Posterior vena cava (tissue), 2 donors: ENCODE measurements at places on chromosomes 3 and 15. TPM values are rescaled to one million over a fixed set of nuclear protein-coding genes. Genes with fewer than 3 reads are reported as not detected.

Gene OXSM
- total RNA-seq, result 5.7 TPM

Gene DUOXA2
- not detected for total RNA-seq

Gene TMEM207
- total RNA-seq, result not detected

Gene SECISBP2L
- total RNA-seq, result 58.4 TPM

Gene RARRES1
- total RNA-seq, result 424 TPM

Gene SPESP1
- total RNA-seq, result 3.1 TPM

Gene PIF1
- total RNA-seq, result 1.9 TPM

Gene NR1I2
- total RNA-seq, result not detected

Gene FGD5
- total RNA-seq, result 34.7 TPM

DNA sequence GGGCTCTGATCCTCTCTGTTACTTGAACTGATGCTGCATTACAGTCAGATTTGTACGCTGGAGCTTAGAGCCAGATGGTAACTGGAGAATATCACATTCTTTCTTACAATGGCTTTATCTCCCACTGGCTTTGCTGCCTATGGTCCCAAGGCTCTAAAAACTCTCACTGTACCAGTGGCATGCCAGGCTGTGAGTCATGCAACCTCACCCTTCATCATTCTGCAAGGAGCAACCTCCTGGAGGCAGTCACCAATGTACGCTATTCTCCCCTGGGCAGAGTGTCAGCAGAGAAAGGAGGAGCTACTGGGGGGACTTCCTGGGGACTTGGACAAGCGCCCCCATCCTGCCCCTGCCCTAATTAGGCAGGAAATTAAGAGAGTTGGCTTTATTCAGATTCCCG, 97.9 kb upstream of the EIF1B start:
- no peak for DNase-seq

GRCh38 chr3:195907934-195908693, at the start of gene TNK2:
TNK2 (minus strand) TSS chr3:195908551; CDS start chr3:195888588, 19,963 bp downstream.
- DNase-seq, result peak; percentile 84

DNA sequence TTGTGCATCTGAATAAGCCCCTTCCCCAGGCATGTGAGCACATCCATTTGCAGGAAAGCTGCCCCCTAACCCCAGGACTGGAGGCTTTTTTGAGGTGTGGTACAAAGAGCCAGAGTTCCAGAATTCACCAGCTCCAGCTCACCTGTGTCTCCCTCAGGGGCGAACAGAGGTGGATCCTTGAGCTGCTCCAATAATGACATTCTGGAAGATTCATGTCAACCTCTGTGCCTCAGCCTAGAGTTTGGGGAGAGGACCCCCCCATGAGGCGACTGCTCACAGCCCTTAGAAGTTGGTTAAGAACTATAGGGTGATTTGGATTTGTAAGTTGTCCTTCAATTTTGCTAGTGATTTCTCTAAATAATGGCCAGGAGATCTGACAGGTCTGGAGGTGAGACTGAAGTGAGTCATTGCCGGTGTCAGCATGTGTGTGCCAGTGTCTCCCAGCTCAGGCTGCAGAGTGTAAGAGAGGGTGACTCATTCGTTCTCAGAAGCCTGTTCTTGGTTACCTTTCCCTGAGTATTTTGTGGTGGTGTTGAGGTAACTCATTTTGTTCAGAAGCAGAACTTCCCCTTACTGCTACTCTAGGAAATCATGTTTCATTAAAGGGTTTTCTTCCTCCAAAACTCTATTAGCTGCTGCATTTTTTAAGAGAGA, 136.9 kb upstream of the TOPAZ1 start:
- no peak for DNase-seq

GRCh38 chr15:34012461-34013028, 26.5 kb downstream of the AVEN start:
- DNase-seq, result no peak

- no peak for DNase-seq
Observed at GRCh38 chr3:153714016-153714415, 407.2 kb upstream of the ARHGEF26 start.

- DNase-seq, result no peak
Observed at GRCh38 chr15:99279290-99279689, 28.0 kb downstream of the LRRC28 start.

DNA sequence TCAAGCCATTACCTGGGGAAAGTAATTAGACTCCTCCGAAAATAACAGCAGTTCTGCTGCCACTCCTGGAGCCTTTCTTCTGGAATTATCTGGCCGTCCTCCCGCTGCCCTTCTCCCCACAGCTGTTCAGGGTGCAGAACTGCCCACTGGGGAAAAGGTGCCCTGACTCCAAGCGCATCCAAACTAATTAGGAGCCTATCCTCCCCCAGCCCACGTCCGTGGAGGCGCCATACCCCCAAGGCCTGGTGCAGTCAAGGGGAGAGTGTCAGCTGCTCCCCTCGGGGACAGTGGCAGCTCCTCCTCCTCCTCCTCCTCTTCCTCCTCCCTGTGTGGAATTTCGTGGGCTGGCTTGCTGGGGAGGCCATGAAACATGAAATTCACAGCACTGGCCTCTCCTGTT, 177.2 kb downstream of the XXYLT1 start:
- DNase-seq, result peak; percentile 35

GRCh38 chr3:136332302-136332701, 82.2 kb downstream of the PCCB start:
- no peak for DNase-seq

DNA sequence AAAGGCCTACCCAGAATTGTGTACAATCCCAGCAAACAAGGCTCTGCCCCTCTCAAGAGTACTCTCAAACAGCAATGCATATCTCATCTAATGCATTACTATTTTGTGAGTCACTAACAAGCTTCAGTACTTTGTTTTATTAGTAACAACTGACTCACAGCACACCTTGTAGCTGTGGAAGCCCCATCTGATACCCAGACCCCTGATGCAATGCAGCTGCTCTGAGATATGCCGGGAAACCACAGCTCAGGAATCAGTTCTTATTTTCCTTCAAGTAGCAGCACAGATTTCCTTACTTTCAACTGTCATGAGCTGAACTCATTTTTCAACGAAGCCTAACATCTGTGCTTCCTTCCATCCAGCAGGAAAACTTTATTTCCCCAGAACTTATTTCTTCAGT, 37.8 kb downstream of the CCNL1 start:
- DNase-seq, result no peak

- DNase-seq, result no peak
Observed at GRCh38 chr15:50248994-50249582, 16.4 kb downstream of the HDC start.

- DNase-seq, result no peak
Observed at GRCh38 chr15:80286055-80286454, 34.0 kb upstream of the CTXND1 start.

GRCh38 chr3:106281221-106281620, 412.4 kb upstream of the CBLB start:
- DNase-seq, result no peak

DNA sequence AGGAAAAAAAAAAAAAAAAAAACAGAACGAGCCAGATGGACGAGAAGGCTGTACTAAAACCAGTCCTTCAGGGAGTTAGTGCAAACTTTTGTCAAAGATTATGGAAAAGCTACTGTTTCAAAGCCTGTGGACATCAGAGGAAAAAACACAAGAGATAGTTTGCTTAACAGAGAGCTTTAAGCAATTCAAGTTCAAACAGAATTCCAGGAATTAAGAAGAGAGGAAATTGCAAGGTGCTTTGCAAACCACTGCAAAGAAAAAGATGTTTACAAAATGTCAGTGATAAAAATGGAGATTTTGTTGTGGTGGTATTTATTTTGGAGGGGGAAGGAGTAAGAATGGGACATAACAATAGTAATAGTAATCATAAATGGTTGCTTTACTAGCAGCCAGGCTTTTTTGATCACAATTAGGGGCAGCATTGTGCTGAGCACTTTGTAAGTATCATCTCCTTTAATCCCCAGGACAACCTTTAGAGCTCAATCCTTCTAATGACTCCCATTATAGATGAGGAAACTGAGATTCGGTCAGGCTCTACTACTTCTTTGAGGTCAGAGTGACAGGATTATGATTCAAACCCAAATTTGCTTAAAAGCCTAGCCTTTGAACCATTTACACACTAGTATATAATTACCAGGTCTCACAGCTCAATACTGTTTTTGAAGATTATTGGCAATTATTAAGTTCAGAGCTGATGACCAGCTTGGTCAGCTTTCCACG, 22.4 kb upstream of the ARHGEF3 start:
- DNase-seq, result no peak

DNA sequence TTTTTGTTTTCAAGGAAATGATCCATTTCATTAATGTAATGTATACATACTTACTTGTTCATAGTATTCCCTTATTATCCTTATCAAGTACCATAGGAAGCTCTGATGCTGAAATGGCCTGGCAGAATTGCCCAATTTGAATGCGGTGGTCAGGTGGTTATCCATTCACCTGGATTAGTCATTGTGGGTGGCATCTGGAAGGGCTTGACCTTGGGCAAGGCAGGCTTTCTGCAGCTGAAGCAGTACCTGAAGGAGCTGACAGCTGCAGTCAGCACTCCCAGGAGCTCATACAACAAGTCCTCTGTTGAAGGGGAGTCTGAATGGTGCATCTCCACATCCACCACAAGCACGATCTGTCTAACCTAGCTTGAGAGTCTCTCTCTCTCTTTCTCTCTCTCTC, 12.2 kb upstream of the IQCF5 start:
- DNase-seq, result no peak

- peak; percentile 66 for DNase-seq
Observed at GRCh38 chr15:29095746-29096145, 173.9 kb downstream of the NSMCE3 start.

DNA sequence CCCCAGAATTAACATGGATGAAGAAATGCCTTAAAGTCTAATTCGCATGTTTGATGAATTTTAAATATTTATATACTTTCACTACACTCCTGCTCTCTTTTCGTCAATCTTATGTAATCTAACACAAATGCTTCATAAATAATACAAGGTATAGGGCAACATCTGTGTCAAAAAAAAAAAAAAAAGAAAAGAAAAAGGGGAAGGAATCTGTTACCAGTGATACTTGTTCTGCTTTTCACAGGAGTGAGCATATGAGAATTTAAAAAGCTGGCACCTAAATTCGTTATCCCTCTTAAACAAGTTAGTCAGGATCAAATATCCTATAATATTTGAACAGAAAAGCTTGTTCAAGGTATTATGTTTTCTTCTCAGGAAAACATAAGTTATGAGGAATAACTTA, 243.8 kb downstream of the KCNH8 start:
- no peak for DNase-seq

- no peak for DNase-seq
Observed at GRCh38 chr3:124811436-124811835, 75.7 kb downstream of the ITGB5 start.

GRCh38 chr3:101495552-101495951, 17.5 kb downstream of the SENP7 start:
- no peak for DNase-seq

- DNase-seq, result no peak
Observed at GRCh38 chr3:149479621-149480325, 5.3 kb downstream of the TM4SF4 start.

GRCh38 chr15:97995881-97996603, 35.5 kb downstream of the ARRDC4 start:
- DNase-seq, result no peak

DNA sequence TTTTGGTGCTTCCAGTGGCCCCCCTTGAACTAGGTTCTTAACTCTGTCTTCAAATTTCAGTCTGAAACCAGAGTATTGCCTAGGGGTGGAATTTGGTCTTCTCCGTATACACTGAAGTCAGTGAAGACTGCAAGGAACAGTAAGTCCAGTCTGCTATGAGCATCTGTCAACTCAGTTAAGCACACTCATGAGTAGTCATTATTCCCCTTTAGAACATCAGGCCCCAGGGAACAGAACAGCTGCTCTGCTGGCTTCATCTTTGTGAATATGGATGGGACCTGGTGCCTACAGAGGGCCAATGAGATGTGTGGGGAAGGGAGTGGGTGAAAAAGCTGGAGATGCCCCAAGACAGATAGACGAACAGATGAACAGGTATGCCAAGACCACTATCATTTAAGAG, 85.2 kb upstream of the PRR23C start:
- no peak for DNase-seq

- no peak for DNase-seq
Observed at GRCh38 chr3:94904156-94904674, 841.4 kb downstream of the NSUN3 start.

DNA sequence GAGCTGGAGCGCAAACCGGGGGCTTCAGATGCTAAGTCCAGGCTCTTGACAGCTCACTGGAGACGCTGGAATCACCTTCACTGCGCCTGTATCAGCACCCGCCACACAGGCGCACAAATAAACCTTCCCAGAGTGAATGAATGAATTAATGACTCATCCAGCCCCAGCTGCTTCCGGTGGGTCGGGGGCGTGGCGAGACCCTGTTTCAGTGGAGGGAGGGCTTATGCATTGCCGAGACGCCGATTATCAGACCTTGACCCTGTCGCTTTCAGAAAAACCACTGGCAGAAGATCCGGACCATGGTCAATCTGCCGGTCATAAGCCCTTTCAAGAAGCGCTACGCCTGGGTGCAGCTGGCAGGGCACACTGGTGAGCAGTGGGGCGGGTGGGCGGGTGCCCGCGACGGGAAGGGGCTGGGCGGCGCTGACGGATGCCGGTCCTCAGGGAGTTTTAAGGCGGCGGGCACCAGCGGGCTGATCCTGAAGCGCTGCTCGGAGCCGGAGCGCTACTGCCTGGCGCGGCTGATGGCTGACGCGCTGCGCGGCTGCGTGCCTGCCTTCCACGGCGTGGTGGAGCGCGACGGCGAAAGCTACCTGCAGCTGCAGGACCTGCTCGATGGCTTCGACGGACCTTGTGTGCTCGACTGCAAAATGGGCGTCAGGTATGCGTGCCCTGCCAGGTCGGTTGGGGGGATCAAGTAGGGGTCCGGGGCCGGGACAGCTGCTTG, 7.7 kb downstream of the ITPKA start:
- DNase-seq, result no peak

DNA sequence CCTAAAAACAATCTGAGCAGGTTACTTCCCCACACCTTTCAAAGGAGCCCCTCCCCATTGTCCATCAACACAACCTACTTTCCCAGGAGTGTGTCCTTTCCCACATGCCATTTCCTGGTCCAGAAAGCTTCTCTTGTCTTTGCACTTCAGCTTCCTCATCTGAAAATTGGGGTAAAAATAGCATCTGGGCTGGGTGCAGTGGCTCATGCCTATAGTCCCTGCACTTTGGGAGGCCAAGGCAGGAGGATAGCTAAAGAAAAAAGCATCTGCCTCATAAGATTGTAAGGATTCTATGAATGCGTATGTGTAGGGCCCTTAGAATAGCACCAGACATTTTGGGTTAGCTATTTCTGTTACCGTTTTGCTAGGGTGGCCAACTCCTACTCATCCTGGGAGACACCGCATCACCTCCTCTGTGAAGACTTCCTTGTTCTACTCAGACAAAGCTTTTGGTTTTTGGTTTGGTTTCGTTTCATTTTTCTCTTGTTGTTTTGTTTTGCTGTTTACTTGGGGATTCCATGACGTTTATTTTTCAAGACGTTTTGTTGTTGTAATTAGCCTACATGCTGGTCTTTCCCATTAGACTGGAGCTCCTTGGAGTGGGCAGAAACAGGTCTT, 224.4 kb upstream of the TLE3 start:
- no peak for DNase-seq
